Cortex of kidney (tissue), 1 donor: ENCODE measurements at places on chromosomes 6 and 20.

- no peak for DNase-seq
Measured at GRCh38 chr6:128694303-128695009, 174.1 kb upstream of the PTPRK start.

DNA sequence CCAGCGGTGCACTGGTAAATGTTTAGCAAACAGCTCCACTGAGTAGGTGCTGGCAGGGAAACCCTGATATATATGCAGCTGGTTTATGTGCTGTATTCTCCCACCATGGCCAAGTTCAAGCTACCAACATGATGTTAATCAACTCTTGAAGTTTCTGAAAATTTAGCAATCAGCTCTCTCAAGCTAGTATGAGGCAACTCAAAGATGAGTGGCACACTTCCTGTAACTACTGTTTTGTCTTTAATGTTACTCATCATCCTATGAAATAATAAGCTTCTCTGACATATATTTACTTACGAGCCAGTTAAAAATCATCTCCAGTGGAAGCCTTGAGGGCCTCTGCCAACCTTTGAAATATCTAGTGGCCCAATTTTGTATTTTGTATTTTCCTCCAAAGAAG, 54.7 kb downstream of the TRMT6 start:
- DNase-seq: no peak

- DNase-seq: no peak
Measured at GRCh38 chr20:63740070-63740626, 572 bp downstream of the SLC2A4RG start.

- DNase-seq: no peak
Measured at GRCh38 chr6:142913511-142914047, 31.4 kb downstream of the HIVEP2 start.

DNA sequence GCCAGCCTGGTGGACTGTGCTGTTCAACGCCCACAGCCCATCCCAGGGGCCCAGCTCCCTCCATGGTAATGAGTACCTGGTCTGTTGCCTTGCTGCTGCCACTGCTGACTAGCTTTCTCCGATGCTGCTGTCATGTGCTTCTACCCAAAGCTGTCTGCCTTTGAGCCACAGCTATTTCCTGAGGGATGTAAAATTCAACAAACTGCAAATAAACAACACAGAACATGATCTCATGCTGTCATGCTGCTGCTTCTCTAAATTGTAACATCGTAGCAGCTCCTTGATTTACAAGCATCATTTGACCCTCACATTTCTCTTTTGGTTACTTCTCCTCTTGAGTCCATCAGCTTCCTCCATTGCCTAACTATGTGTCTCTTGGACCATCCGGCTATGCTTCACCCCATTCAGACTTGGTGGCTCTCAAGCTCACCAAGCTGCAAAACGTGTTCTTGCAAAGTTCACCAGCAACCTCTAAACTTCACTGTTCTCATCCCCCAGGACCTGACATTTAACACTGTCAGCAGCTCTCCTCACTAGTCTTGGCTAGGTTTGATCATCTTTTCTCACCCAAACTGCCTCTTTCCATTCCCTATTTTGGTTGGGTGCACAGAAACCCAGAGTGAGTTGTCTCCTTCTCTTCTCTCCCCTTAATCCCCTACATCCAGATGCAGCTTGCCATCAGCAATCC, 54.6 kb downstream of the FYN start:
- DNase-seq: no peak

GRCh38 chr6:150894935-150895552, 29.5 kb downstream of the MTHFD1L start:
- DNase-seq: no peak

GRCh38 chr20:32333988-32334885, 23.9 kb upstream of the ASXL1 start:
- no peak for DNase-seq

- DNase-seq: no peak
Measured at GRCh38 chr6:73798592-73798991, 102.6 kb downstream of the CD109 start.

GRCh38 chr20:2093159-2093781, 8.4 kb upstream of the STK35 start:
- DNase-seq: no peak

GRCh38 chr20:50193199-50193835, 2.7 kb downstream of the CEBPB start:
- DNase-seq: no peak

- no peak for DNase-seq
Measured at GRCh38 chr20:23021951-23022350, 13.2 kb upstream of the SSTR4 start.

DNA sequence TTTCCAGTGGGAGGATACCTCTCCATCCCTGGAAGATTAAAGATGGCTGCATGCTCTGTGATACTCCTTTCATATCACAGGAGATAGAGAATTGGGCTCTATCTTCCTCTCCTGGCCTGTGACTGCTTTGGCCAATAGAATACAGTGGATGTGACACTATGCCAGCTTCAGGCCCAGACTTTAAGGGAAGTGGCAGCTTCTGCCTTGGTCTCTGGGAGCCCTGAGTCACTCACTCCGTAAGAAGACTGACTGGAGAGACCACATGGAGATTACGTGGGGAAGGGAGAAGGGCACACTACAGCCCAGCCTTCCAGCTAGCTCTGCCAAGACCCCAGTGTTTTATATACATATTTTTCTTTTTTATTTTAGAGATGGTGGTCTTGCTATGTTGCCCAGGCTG, 10.4 kb upstream of the MMP9 start:
- DNase-seq: no peak

GRCh38 chr6:158324136-158324535, 11.9 kb downstream of the TULP4 start:
- no peak for DNase-seq

DNA sequence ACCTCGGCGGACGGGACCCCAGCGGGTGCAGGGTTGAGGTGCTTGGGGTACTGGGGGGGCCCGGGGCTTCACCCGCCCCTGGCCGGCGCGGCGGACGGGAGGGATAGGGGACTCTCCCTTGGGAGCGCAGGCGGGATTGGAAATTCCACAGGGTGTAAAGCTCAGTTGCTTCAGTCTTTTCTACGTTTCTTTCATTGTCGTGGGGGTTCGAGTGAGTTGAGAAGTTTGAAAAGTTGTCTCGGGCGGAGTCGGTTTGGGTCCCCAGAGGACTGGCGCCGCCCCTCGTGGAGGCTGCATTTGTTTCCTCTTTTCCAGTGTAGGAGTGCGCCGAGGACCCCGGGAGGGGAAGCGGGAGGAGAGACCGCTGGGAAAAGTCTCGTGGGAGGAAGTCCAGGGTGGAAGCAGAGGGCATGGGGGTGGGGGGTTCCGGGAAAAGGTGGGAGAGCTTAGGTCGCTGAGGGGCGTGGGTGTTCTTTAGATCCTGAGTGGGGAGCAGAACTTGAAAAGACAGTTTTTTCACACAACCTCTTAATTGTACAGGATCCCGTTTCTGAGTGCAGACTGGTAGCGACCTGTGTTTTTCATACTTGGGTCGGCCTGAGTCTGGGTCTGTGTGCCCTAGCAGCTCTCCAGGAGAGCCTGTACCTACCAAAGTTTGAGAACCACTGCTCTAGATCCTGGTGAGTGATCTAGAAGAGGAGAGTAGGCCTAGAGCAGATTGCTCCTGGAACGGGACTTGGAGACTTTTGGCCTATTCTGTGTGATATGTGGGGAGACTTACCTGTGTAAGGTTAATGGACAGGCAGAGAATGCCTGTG, 495 bp downstream of the FAM83B start:
- DNase-seq: no peak

- no peak for DNase-seq
Measured at GRCh38 chr6:121531658-121532169, 96.3 kb downstream of the GJA1 start.

- no peak for DNase-seq
Measured at GRCh38 chr20:48017509-48017908, 232.2 kb upstream of the SULF2 start.

DNA sequence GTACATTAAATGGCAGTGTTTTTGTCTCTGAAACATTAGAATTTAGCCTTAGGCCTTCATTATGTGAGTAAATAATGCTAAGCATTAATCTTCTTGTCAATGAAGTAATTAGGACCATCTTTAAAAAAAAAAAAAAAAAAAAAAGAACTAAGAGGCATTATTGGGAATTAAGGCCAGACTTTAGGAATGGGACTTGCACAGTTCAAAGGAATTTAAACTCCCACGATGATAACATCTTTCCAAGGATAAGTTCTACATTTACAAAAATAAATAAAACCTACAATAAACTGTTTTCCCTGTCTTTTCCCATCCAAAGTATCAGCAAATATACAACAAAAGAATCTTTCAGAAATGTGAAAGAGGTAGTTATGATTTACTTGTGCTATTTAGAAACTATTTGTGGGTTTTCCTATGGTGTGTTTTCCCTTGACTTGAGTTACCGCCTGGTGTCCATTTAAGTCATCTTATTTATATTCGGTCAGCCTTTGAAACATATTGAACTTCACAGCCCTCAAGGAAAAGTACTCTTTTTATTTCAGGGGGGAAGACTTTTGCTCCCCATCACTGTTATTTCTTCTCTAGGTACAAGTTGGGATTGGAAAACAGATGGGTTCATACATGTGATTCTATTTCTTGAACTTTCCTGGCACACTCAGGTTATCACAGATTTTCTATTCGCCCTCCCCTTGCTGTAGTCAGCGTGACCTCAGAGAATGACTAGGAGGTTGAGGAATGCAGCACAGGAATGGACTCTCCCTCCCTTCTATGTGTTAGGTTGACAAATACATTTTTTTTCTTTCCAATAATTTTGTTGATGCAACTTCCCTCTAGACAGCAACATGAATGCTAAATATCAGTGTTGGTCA, 13.6 kb downstream of the STMND1 start:
- DNase-seq: no peak

DNA sequence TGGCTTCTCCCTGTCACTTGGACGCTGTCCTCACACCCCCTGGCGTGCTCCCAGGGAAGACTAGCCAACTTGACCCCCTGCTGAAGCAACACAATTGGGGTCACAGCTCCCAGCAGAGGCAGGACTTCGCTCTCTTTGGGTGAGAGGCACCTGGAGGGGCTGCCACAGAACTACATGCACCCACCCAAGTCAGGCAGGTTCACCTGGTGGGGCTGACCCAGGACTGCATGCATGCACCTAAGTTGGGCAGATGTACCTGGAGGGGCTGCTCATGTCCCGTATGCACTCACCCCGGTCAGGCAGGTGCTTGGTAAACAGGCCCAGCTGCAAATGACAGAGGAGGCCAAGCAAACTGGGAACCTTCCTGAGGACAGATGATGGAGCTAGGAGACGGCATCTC, 154.3 kb upstream of the RPS6KA2 start:
- no peak for DNase-seq

GRCh38 chr6:72916906-72917305, 295.0 kb downstream of the KCNQ5 start:
- DNase-seq: no peak

DNA sequence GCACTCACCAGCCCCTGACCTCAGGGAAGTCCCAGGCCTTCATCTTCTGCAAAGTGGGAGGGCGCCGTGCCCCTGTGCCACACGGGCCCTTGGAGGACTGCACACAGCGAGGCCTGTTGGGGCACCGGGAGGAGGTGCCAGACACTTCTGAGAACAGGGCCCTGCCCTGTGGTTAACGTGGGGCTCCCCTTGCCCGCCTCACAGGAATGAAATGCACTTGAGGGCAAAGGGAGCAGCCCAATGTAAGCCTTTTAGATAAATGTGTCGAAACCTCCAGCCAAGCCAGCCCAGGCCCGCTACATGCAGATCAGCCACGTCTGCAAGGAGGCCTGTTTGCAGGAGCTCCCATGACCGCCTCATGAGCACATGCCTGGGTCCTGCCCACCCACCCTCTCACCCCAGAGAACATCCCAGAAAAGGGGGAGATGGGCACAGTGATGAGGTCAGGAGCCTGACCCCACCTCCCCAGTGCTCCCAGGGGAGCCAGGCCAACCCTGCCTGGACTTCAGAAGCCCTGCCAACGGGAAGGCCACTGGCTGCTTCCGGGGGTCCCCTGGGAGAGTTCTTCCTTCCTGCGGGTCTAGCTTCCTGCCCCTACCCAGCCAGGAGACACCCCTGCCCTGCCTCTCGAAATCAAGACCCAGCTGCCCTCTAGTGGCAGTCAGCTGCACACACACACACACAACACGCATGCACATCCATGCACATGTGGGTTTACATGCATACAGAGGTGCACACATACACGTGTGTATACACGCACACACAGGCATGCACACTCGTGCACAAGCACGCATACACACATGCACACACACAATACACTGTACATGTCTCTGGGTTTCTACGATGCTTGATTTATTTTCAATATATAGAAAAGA, 178.7 kb downstream of the TAF4 start:
- no peak for DNase-seq

DNA sequence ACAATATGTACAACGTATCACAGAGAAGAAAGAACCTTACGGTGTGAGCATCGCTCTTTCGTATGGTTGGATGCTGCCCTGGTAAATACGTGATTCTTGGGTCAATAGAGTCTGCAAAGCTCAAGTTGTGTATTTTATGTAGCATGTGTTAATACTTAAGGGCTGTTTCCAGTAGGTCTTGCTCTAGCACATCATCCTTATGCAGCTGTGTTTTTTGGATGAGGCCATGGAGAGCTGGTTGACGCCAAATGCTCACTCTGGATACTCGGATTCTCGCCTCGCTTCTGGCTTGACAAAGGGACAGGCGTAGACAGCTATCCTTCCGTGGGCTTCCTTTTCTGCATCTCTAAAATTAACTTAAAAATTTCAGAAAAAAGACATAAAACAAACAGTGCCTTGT, 38.9 kb downstream of the SNRNP48 start:
- no peak for DNase-seq

GRCh38 chr20:58605292-58606065, 45.6 kb upstream of the STX16 start:
- no peak for DNase-seq

GRCh38 chr6:89458704-89459103, 25.8 kb downstream of the ANKRD6 start:
- DNase-seq: no peak

DNA sequence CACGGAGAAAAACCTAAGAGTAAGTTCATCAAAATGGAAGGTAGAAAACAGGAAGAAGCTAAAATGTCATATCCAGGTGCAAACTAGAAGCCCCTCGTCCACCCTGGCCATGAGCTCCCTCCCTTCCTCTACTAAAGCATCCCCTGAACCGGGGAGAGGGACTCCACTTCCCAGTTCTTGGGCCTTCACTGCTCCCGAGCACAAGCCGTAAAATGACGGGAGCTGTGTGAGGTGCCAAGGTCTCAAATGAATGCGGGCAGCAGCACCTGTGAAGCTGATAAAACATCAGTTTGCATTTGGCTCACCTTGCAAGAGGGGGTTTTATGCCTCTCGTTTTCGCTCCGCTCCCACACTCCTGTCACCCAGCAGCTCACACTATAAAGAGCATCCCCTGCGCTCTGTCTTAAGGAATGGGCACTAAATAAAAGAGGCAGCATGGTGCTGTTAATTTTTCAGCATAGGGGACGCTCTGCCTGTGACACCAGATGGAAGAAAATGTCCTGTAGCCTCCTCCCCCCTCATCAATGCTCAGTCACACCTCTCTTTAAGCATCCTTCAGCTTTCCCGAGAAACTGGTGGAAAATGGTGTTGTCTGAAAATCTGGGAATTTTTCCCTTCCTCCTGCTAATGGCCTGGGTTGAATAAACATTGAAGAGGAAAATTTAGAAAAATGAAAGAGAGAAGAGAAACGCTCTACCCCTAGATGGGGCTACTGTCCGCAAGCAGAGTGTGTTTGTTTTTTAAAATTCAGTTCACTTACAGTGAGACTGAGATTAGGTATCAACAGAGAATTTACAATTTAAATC, 563.0 kb upstream of the AGPAT4 start:
- no peak for DNase-seq

GRCh38 chr20:39810309-39810708, 848.2 kb downstream of the DHX35 start:
- DNase-seq: no peak
